CD4-positive, alpha-beta memory T cell (primary cell): ENCODE measurements at places on chromosomes 6 and 20.

DNA sequence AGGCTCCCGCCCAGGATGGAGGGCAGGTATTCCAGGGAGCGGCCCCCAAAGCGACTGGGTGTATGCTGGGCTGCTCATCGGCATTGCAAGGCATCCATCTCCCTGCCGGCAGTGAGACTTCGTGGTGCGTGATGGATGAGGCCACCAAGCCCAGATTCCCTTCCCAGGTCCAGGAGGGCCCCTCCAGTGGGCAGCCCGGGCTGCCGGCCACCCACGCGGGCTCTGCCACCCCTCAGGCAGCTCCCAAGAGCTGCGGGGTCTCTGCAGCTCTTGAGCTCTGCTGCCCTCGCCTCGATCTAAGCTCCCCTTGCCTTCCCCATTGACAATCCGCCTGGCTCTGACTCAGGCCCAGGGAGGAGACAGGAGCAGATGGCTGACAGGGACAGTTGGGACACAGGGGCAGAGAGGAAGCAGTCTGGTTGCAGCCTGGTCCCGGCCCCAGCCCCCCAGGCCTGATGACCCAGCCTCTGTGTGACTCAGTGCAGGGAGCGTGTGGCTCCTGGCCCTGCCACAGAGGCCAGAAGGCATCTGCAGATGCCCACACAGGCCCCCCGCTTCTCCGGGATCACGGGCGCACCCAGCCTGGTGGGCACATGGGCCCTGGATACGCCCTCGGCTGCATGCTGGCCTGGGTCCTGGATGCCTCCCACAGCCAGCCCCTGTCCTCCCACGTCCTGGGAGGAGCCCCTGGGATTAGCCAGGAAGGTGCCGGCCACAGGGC is 33.0 kb downstream of the SLCO4A1 start:
- DNase-seq: no peak

DNA sequence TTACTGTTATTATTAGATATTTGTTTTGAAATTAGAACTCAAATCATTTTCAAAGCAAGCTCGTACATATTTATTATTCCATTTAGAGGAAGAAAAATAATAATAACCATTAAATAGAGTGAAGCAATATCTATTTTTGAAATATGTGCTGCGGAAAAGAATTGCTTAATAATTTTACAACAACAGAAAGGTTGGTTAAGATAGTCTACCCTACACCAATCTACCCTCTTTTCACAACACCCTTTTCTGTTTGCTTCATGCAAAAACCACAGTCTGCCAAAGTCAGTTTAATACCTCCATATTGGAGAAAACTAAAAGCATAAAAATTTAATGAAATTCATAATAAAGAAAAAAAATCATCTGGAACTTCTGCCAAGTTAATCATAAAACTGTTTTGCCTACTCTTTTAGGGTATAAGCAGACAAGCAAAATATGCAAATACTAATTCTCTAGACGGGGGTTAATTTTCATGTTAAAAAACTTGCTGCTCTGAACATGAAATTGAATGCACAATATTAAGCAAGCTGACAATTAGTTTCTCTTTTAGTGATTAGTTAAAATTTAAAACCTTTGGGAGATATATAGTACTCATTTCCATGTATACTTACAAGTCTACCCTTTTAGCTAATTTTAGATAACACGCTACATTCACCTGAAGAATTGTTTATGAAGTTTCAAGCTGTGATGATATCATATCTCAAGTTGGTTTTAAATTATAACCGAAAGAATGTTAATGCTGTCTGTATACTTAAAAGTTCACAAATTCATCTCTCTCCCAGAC is 100.2 kb downstream of the AHI1 start:
- DNase-seq: no peak

DNA sequence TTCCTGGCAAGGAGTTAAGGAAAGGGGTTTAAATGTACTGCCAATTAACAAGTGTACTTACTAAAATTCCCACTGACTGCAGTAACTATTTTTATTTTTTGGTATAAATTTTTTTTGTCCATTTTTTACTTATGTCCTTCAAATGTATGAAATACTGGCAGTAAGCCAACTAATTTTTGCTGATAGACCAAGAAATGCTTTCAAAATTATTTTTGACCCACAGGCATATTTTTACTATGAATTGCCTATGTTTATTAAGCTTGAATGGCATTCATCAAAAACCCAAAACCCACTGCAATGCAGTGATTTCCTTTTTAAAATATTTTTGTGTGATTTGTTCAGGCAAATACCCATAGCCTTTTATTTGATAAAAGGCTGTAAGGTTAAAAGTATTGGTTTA is 560.1 kb downstream of the UTRN start:
- DNase-seq: no peak

- no peak for DNase-seq
Observed at GRCh38 chr20:2839732-2840137, 720 bp downstream of the PCED1A start.

DNA sequence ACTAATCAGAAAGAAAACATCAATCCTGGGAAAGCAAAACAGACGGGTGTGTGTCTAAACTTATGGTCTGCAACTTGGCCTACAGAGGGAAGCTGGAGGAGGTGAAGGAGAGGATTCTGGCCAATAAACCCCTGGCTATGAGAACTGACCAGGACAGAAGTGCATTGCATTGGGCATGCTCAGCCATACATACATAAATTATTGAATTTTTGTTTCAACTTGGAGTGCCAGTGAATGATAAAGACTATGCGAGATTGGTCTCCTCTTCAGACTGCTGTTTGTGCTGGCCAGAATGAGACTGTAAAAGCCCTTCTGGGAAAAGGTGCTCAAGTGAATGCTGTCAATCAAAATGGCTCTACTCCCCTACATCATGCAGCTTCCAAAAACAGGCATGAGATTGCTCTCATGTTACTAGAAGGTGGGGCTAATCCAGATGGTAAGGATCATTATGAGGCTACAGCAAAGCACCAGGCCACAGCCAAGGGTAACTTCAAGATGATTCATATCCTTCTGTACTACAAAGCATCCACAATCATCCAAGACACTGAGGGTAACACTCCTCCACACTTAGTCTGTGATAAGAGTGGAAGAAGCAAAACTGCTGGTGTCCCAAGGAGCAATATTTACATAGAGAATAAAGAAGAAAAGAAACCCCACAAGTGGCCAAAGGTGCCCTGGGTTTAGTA is 17.4 kb downstream of the ADNP start:
- DNase-seq: no peak

GRCh38 chr6:56199956-56200355 is 47.4 kb downstream of the COL21A1 start:
- DNase-seq: no peak

GRCh38 chr6:17220040-17220910 is 60.9 kb upstream of the RBM24 start:
- no peak for DNase-seq

DNA sequence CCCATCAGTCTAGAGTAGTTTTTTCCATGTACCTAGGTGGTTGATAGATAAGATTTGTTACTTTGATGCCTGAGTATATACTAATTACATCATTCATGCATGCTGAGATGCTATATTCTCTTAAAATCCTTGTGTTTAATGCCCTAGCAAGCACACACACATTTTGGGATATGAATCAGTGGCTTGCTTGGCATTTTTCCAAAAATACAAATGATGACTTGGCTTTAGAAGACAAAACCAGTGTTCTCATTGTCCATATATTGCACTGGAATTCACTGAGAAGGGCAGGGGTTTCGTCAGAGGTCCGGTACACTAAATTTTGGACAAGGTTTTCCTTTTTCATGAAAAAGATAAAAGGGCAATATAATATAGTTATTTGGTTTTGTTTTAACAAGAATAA is 24.9 kb downstream of the GTPBP2 start:
- no peak for DNase-seq

DNA sequence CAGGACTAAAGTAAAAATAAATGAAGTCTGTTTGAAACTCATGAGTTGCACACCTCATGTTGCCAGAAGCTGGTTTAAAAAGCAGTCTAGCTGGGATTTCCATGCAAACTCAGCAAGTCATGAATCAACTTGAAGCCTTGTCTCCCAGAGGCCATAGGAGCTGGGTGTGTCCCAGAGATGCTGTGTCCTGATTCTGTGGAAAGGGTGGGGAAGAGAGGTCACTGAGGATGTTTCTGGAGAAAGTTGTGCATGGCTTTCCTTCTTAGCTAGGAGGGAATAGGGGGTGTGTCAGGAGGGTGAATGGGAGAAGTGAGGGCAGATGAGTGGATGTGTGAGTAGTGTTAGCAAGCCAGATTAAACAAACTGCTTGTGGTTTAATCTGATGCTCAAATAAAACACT is 111.3 kb downstream of the ADAT2 start:
- DNase-seq: no peak

GRCh38 chr6:3726421-3726820 is 25.1 kb downstream of the PXDC1 start:
- DNase-seq: no peak

DNA sequence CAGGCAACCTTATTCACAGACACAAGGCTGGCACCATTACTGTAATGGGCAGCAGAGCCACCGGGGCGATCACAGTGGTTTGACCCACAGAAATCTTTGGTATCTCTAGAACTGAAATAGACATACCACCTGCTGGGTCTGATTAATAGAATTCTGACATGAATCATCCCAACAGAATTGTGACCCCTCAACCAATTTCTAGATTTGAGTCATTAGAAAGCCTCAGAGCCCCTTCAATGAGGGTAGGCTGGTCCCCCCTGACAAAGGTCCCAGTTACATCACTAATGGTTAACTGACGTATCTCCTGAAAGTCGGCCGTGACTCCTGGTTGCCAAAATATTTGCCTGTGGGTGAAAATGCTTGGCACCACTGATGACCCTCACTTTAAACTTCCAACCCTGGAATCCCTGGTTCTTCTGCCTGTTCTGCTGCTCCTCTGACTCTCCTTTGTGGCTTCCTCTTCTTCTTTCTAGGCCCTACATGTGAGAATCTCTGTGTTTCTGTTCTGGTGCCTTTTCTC is 124.9 kb upstream of the ARID1B start:
- DNase-seq: no peak

- DNase-seq: no peak
Observed at GRCh38 chr6:79719248-79719960, 88.3 kb downstream of the SH3BGRL2 start.

GRCh38 chr6:137370871-137371633 is 123.1 kb downstream of the OLIG3 start:
- DNase-seq: no peak

- no peak for DNase-seq
Observed at GRCh38 chr20:1232286-1233111, 6.7 kb downstream of the RAD21L1 start.

DNA sequence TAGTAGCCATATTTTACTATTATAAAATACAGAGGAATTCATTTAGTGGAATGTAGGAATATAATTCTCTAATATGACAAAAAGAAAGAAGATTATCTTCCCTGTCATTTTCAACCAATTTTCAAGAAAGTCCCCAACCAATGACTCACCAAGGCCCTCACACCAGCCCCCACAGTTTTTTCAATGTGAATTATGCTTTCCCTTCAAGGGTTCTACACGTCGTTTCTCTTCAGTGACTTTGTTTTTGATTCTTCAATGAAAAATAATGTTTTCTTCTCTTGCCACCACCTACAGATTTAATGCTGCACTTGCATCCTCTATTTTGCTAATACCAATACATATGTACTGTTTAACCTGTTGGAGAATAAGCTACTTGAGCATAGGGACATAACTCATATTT is 841.3 kb downstream of the PHF3 start:
- DNase-seq: no peak

DNA sequence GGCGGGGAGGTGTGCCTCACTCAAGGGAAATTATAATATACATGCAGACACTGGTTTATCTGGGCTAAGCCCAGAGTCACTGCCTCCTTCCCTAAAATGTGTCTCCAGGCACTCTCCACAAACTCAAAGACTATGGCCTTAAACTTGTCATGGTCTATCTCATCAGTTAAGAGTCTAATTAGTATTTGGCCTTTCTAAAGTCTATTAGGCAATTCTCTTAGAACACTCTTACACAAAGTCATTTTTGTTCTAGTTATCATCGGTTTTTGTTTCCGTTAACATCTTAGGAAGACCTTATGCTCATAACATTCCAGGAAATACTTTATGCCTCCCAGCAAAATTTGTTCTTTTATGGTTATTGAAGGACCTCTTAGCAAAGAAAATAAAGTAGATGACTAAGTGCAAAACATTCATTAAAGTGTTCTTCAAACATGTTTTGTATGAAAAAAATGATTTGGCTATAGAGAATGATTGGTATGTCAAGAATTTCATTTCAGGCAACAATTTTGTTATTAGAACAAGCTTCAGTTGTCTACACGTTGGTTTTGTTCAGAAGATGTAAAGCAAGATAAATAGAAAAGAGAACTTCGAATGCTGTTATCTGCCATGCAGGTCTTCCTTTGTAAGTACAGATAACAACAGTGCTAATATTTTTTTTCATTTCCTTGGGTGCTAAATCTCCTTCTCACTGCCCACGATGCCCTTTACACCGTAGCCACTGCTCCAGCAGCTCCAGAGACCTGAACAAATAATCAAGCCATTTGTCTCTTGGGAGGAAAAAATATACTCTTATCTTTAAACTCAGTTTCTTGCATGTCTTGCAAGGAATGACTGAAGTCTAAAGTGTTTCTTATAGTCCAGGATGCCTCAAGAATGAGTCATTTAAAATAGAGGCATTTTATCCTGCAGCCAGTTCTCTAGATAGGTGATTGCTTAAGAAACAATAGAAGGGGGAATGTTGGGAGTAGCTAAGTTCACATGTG is 170.4 kb downstream of the HTR1B start:
- DNase-seq: no peak

DNA sequence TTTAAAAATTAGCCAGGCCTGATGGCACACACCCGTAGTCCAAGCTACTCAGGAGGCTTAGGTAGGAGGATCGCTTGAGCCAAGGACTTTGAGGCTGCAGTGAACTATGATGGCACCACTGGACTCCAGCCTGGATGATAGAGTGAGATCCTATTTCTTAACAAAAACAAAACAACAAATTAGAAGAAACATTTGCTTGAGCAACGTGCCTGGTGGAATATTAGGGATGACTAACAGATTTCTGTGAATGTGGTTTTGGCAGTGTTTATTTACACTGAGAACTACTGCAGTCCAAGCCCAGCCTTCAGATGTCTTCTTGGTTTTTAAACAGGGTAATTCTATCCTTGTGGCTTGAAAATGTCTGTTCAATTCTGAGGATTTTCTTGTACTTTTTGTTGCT is 9.2 kb downstream of the PPP1R3G start:
- DNase-seq: no peak

DNA sequence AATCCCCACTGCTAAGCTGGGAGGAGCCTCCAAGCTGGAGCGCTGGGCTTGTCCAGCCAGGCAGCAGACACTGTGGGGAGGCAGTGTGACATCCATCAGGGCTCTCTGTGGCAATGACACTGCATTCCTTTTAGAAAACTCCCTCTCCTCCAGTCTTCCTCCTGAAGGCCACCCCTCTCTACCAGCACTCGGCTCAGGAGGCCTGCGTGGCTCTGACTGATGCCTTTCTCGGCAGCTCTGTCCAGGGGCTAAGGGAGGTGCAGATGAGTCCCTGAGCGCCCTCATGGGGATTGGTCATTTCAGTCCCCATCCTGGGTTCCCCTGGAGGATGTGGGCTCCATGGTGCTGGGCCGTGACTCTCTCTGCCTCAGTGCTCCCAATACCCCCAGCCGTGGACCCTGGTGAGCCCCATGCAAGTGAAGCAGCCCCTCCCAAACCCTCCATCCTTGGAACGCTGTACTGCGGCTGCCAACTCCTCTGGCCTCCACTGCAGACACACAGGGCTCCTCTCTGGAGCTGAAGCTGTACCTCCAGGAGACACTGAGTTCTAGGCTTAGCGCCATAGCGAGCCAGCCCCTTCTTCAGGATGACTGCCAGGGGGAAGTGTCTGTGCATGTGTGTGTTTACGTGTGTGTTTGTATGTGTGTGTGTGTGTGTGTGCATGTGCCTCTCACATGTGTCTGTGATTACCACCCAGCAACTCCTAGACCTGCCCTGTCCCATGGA is 209.6 kb downstream of the ERMARD start:
- no peak for DNase-seq

GRCh38 chr6:131216246-131216645 is 81.0 kb downstream of the AKAP7 start:
- no peak for DNase-seq
